ENCODE measurements at places on chromosomes 1 and 21.
A peak's percentile ranks its signal among the peaks of the same experiment; 100 is the strongest.

- DNase-seq: no peak
These were observed 89.9 kb upstream of the ARTN start for GRCh38 chr1:43843684-43844083.

GRCh38 chr1:176638713-176639526 is 175.9 kb downstream of the PAPPA2 start:
- no peak for DNase-seq

GRCh38 chr1:198462365-198463019 is 78.0 kb downstream of the ATP6V1G3 start:
- no peak for DNase-seq

DNA sequence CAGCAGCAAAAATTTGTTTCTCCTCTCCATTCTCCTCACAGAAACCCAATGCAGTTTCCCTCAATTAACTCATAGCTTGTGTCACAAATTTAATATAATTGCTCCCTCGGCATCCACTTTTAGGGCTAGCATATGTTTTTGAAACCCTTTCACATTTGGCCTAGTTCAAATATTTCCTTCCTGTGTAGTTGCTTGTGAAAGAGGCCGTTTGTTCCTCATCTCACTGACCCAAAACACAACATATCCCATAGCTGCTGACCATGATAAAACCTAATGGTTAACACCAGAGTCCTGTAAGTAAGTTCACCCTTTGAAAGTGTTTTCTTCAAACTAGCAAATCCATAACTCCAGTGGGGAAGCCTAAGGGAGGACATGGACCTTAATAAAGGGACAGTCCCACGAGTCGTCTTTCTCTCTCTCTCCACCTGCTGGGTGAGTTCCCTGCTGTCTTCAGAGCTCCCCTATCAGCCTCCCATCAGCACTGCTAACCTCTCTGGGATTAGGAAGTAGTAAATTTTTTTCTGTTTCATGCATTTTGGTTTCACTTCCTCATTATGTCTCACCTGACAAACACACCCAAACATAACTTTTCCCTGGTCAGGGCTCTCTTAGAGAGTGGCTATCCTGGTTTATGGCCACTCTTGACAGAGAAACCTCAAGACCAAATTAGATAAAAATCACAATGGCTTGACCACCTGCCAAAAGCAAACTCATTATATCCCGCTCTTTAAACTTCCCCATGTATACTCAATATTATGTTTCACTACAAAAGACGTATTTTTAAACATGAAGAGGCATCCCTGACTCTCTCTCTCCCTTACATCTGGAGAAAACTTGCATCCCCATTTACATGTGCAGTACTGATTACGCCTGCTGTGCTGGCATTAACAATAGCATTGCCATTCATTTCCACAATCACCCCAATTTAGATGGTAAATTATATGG is 177.7 kb upstream of the HP1BP3 start:
- DNase-seq: no peak

DNA sequence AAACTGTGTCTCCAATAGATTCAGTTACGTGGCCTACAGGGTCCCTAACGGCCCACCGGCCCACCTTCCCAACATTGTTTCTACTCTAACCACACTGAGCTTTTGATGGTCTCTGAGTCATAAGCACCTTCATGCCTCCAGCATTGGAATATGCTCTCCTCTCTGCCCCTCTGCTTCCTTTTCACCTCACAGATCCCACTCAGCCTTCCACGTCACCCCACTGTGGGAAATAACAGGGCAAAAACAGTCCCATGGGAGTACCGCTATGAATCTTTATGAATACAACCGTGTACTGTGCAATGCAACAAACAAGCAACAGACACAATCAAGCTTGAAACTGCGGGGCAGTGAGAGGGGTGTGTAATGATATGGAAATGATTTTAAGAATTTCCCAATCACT is 5.3 kb upstream of the SARS1 start:
- no peak for DNase-seq

DNA sequence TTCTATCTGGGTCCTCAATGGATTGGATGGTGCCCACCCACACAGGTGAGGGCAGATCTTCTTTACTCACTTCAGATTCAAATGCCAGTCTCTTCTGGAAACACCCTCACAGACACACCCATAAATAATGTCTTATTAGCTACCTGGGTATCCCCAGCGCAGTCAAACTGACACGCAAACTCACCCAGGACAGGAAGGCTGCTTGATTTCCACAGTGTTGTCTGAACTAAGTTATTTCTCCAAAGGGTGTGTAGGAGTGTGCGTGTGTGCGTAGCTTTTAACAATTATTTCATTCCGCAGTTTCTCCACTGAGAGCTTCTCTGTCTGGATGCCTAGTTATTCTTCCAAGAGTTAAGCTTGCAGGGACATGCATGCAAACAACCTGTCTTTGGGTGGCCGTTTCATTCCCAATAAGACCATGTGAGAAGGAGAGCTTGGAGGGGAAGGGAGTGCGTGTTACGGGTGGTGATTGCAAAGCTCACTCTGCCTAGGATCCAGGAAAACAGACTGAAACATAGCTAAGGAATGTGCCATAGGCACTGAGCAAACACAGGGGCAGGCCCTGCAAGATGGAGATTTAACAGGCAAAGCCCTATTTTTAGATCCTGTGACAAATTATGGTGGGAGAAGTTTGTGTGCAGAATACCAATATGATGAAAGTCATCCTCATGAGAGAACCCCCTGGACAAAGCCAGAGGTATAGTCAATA is 269.7 kb downstream of the DYRK1A start:
- no peak for DNase-seq

- DNase-seq: no peak
These were observed 14.1 kb upstream of the PLEKHG5 start for GRCh38 chr1:6505367-6506209.

DNA sequence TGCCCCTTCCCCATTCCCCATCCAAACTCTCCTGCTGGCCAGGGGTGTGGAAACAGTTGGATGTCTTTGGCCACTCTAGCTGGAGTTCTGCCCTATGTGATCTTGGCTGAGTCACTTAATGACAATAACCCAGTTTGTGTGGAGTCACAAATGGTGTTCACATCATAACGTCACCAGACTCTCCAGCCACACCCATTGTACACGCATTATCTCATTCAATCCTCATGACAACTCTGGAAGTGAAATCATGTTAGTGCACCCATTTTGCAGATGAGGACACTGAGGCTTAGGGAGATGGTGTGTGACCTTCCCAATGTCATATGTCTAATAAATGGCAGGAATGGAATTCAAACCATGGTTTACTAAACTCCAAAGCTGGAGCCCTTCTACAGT is 1.2 kb upstream of the CDA start:
- no peak for DNase-seq

DNA sequence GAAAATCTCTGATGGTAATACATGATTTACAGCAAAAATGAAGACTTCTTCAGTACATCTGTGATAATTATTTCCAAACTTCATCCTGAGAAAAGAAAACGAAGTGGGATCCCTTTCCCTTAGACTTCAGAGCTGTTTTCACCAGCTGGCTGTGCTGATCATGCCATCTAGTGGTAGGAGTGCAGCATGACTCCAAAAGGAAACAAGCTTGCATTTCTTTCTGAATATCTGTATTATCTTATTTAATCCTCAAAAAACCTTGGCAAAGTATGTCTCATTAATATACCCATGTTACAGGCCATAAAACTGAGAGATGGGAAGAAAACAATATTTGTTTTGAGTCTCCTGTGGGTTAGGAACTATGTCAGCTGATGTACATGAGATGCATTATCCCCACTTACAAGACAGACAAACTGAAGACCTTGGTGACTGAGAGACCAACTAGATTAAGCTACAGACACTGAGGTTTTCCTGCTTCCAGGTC is 9.8 kb upstream of the GJA8 start:
- peak; percentile 23 for DNase-seq

- no peak for DNase-seq
These were observed at the start of gene UAP1 for GRCh38 chr1:162561616-162562469. UAP1 (plus strand) TSS chr1:162561722; CDS start chr1:162566069, 4,347 bp downstream.

GRCh38 chr1:48261881-48262400 is 39.4 kb downstream of the SLC5A9 start:
- DNase-seq: no peak

DNA sequence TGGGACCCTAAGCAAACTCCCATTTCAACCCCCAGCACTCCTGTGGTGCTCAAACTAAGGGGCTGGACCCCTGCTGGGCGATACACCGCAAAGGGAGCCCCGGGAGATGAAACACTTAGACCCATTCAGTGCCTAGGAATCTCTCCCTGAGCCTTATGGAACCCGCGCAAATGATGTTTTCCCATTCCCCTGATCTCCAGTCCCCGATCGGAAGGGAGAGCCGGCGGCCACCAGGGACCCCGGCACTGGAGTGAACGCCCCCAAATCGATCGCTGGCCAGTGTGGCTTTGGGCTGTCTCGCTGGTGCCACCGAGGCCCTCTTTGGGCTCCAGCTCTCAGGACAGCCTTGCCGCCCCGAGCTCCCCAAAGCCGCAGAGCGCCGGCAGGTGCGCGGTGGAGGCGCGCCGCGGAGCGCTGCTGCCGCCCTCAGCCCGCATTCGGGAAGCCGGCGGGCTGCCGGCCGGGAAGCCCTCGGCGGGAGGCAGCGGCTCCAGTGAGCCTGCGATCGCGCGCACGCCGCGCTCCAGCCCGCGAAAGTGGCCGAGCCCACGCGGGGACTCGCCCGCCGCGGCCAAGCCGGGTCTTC is 1.1 kb downstream of the PLXNA2 start:
- DNase-seq: no peak

GRCh38 chr21:43585924-43586413 is 73.3 kb downstream of the HSF2BP start:
- no peak for DNase-seq

DNA sequence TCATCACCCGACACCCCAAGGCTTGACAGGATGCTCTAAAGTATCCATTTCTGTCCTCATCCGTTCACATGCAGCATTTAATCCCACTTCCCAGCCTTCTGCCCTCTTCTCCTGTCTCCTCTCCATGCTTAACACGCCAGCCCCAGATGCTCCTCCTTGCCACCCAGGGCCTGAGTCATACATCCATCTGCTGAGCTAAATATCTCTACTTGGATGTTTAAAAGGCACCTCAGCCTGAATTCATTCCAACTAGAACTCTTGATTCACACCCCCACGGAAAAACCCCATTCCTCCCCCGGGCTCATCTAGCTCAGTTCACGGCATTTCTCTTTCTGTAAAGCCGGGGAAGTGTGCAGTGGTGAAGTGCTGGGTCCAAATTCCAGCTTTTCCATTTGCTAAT is 27.7 kb downstream of the TEX35 start:
- peak; percentile 83 for DNase-seq

DNA sequence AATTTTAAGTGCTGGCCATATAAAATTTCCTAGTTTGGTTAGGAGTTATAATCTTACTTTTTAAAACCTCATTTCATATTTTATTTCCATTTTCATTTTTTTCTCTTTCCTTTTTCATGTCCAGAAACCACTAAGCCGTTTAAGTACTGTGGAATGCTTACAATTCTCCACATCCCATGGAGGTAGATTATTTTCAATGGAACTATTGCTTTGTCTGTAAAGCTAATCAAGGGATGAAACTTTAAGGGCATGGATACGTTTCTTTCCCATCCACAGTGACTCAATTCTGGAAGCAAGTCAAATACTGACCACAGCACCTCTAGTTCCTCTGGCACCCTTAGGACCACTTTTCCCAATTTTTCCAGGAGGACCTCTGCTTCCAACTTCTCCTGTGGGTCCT is 139.1 kb upstream of the ZNHIT6 start:
- no peak for DNase-seq

DNA sequence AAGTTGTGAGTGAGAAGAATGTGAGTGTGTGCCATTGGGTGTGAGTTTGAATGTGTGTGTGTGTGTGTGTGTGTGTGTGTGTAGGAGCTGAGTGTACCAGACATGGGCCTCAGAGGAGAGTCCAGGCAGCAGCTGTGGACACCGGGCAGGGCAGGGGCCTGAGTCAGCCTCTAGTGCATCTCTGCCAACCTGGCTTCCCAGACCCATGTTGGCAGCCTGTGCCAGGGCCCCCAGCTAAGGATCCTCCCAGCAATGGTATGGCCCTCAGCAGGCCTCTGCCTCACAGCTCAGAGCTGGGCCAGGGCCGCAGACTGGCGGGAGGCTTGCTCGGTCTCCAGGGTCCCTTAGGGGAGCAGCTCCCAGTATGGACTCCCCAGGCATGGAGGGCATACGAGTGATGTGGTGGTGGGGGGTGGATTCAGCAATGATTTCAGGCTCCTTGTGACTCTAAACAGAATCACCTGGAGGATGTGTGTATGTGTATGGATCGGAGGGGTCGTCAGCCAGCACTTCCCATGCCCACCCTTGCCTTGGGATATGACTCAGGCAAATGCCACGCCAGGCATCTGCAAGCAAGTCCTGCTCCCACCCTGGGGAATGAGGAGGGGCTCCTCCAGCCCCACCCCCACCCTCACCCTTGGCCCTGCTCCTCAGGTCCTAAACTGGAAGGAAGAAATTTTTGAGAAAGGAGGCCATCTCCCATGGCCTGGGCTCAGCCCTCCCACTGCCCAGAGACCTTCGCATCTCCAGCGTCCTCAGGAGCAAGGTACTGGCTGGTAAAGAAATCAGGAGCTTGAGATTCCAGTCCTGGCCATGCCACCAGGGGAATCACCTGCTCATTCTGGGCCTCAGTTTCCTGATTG is 1.8 kb upstream of the FOXO6 start:
- no peak for DNase-seq

DNA sequence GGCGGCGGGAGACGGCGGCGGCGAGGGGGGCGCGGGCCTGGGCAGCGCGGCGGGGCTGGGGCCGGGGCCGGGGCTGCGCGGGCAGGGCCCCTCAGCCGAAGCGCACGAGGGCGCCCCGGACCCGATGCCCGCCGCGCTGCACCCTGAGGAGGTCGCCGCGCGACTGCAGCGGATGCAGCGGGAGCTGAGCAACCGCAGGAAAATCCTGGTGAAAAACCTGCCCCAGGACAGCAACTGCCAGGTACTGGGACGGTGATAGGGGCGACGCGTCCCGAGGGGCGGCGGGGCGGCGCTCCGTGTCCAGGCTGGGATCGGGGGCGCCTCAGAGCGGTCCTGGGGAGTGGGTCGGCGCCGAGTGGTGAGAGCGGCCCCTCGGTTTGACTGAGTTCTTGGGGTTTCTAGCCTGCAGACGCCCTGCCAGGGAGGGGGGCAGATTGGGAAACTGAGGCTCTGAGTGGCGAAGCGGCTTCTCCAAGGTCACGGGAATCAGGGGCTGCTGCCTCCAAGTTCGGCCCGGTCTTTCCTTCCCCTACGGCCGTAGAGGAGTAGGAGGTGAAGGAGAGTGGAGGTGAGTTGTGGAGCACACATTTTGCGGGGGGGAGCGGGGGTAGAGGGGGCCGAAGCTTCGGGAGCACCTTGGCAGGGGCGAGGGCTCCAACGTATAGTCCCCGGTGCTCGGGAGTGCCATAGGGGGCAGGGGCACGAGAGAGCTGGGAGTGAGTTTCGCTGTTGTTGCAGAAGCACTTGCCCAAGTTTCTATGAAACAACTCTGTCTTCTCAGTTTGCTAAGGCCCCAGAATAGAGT is 508 bp downstream of the RAVER2 start:
- DNase-seq: peak; percentile 40

DNA sequence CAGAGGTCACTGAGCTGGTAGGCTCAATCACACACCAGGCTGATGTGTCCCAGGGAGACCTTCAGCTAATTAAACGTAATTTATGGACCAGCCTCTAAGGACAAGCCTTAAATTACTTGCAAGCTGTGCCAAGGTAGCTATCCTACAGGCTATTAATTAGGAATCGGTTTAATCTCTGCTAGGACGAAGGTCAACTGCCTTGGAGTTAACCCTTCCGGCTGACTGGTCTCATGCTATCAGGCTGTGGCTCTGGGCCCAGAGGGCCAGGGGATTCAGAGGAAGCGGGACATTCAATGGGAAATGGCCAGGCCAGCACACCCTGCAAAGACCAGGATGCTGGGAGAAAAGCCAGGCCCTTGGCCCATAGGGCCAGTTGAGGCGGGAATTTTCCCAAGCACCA is 19.0 kb downstream of the DHRS3 start:
- DNase-seq: no peak

All from putamen (tissue), 1 donor.